ENCODE measurements at places on chromosomes 12 and 14.
A peak's percentile ranks its signal among the peaks of the same experiment; 100 is the strongest.

GRCh38 chr12:95918194-95918993, 24.0 kb downstream of the CCDC38 start:
- no peaks in the 10 kb centered on the region for H3K4me1 ChIP-seq
- H3K27ac ChIP-seq = no peak overlapping the region
- no peak for DNase-seq

- H3K27ac ChIP-seq = no peak overlapping the region
- peaks cover 3% of the 10 kb centered on the region for H3K4me1 ChIP-seq
- DNase-seq = no peak
- H3K4me3 ChIP-seq = no peak overlapping the region
Measured at GRCh38 chr14:64848239-64848638, 31.5 kb downstream of the SPTB start.

- H3K27ac ChIP-seq = no peak overlapping the region
- no peaks in the 10 kb centered on the region for H3K27me3 ChIP-seq
- H3K4me1 ChIP-seq = no peaks in the 10 kb centered on the region
- H3K4me3 ChIP-seq = no peak overlapping the region
Measured at GRCh38 chr14:102008891-102009290, 44.5 kb downstream of the DYNC1H1 start.

- no peaks in the 10 kb centered on the region for H3K36me3 ChIP-seq
- DNase-seq = no peak
- peaks cover 4% of the 10 kb centered on the region for H3K4me1 ChIP-seq
- H3K27ac ChIP-seq = no peak overlapping the region
- H3K4me3 ChIP-seq = no peak overlapping the region
- H3K27me3 ChIP-seq = peaks cover 51% of the 10 kb centered on the region
Measured at GRCh38 chr14:23366426-23366921, 1.5 kb upstream of the EFS start.

DNA sequence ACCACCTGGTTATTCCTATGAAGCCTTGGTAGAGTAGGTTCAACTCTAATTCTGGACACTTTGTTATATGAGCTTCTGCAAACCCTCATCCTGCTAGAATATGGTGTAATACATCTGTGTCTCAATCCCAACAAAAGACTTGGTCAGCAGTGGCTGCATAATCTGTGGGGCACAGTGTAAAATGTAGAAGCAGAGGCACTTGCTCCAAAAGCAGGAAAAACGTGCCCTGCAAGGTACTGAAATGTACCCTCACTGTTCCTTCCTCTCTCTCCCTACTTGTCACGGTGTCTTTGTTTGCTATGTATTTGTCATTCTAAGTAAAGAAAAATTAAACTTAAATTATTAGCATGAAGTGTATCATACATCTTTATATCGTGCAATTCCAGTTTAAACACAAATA, 267.9 kb downstream of the BCL11B start:
- H3K36me3 ChIP-seq = no peaks in the 10 kb centered on the region
- H3K27ac ChIP-seq = no peak overlapping the region
- H3K27me3 ChIP-seq = no peaks in the 10 kb centered on the region
- no peaks in the 10 kb centered on the region for H3K4me1 ChIP-seq

- H3K27me3 ChIP-seq = no peaks in the 10 kb centered on the region
- H3K4me3 ChIP-seq = no peak overlapping the region
- H3K36me3 ChIP-seq = no peaks in the 10 kb centered on the region
- H3K27ac ChIP-seq = no peak overlapping the region
Measured at GRCh38 chr14:78417532-78417931, 247.4 kb downstream of the NRXN3 start.

DNA sequence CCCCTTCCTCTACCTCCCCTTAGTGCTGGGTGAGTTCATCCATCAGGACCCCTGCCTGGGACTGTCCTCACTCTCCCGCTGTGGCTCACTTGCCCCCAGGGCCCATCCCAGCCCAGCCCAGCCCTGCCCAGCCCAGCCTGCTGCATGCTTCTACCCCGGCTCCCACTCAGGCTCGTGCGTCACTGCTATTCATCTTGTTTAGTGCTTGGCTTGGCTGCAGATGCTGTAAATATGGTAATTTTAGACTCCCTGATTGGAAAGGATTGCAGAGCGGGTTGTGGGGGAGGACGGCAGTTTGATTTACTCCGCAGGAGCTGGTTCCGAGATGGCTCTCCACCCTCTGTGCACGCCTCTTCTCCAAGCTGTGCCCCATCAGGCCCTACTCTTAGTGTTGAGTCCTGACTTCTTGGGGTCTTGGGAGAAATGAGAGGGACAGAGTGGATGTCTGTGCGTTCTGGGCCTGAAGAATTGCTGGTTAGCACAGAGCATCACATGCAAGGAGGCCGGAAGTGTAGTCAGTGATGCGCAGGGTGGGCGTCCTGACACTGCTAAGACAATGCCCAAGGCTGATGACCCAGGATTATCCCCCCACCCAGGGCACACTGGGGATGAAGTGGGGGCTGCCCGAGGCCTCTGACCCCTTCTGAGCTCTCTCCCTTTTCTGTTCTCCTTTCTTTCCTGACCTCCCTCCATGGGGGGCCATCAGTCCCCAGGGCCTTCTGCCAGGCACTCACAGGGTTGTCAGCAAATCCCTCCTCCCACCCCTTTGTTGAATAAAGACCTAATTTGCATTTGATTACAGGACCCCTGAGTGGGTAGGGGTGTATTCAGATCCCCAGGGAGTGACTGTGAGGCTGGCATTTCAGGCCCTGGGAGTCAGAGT, 244.4 kb downstream of the ZFP36L1 start:
- H3K27me3 ChIP-seq = peaks cover 1% of the 10 kb centered on the region
- no peak overlapping the region for H3K27ac ChIP-seq
- H3K4me1 ChIP-seq = peaks cover 4% of the 10 kb centered on the region
- H3K4me3 ChIP-seq = no peak overlapping the region

- peaks cover 3% of the 10 kb centered on the region for H3K4me1 ChIP-seq
- H3K27me3 ChIP-seq = peaks cover 36% of the 10 kb centered on the region
- no peak overlapping the region for H3K27ac ChIP-seq
- H3K4me3 ChIP-seq = no peak overlapping the region
- no peaks in the 10 kb centered on the region for H3K36me3 ChIP-seq
- no peak for DNase-seq
Measured at GRCh38 chr12:12896260-12896659, 4.9 kb downstream of the GPRC5A start.

GRCh38 chr12:6735448-6736191, 11.8 kb downstream of the COPS7A start:
- peak overlapping the region; percentile 11 for H3K27ac ChIP-seq
- H3K4me1 ChIP-seq = peaks cover 8% of the 10 kb centered on the region
- H3K27me3 ChIP-seq = no peaks in the 10 kb centered on the region
- DNase-seq = peak; percentile 55

DNA sequence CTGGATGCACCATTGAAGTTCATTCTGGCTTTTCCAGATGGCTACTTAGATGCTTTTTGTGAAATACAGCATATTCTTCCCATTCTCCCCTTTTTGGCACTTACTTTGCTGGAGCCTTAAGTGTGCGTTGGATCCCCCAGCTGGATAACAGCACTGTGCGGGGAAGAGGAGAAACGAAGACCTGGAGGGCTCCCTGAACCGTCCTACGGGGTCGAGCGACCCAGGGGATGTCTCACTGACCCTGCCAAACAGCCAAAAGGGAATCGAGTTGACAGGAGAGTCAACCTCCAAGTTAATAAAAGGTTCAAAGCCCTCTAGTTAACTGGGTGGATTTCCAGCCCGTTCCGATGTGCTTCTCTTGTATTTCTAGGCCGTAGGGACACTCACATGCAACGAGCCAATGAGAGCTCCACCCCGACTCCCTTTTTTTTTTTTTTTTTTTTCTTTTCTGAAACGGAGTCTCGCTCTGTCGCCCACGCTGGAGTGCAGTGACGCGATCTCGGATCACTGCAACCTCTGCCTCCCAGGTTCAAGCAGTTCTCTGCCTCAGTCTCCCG, 1.0 kb upstream of the CAMKK2 start:
- no peak for DNase-seq
- H3K27me3 ChIP-seq = peaks cover 2% of the 10 kb centered on the region
- peak overlapping the region; percentile 91 for H3K4me3 ChIP-seq

DNA sequence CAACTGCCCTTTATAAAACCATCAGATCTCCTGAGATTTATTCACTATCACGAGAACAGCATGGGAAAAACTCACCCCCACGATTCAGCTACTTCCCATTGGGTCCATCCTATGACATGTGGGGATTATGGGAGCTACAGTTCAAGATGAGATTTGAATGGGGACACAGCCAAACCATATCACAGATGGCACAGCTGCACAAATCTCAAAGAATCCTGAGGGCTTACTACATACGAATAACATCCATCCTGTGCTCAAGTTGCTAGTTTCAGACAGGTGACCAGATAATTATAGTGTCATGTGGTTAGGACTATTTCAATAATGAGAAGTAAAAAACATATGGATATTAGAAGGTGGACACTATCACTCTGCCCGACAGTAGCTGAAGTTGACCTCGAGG, 211.2 kb downstream of the NUAK1 start:
- no peaks in the 10 kb centered on the region for H3K4me1 ChIP-seq
- H3K27me3 ChIP-seq = no peaks in the 10 kb centered on the region
- DNase-seq = no peak
- H3K27ac ChIP-seq = no peak overlapping the region
- H3K4me3 ChIP-seq = no peak overlapping the region
- H3K36me3 ChIP-seq = no peaks in the 10 kb centered on the region

GRCh38 chr14:89040460-89041256, 216.2 kb downstream of the TTC8 start:
- peak; percentile 88 for DNase-seq
- no peak overlapping the region for H3K27ac ChIP-seq
- peaks cover 14% of the 10 kb centered on the region for H3K27me3 ChIP-seq
- peaks cover 6% of the 10 kb centered on the region for H3K4me1 ChIP-seq
- H3K4me3 ChIP-seq = peak overlapping the region; percentile 79

- no peak for DNase-seq
- no peak overlapping the region for H3K4me3 ChIP-seq
- H3K4me1 ChIP-seq = no peaks in the 10 kb centered on the region
- H3K36me3 ChIP-seq = no peaks in the 10 kb centered on the region
- no peak overlapping the region for H3K27ac ChIP-seq
Measured at GRCh38 chr12:128684352-128684751, 139.4 kb downstream of the SLC15A4 start.

DNA sequence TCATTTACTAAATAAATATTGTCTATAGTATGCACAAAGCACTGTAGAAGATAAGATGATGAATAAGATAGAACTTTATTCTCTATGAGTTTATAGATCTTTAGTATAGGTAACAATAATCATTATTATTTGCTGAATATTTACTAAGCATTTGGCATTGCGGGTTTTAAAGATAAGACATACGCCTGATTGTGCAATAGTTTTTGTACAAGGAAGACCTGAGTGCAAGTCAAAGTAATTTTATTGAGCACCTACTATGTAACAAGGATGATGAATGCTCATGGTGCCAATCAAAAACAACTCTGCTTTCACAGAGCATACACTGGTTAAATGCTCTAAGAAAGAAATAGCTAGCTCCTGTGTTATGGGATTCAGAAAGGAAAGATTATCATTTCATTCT, 1461.7 kb upstream of the FLRT2 start:
- no peaks in the 10 kb centered on the region for H3K4me1 ChIP-seq
- H3K27ac ChIP-seq = no peak overlapping the region
- no peak for DNase-seq
- no peak overlapping the region for H3K4me3 ChIP-seq
- no peaks in the 10 kb centered on the region for H3K27me3 ChIP-seq

GRCh38 chr14:55454264-55455002, 14.0 kb upstream of the TBPL2 start:
- H3K4me1 ChIP-seq = peaks cover 2% of the 10 kb centered on the region
- no peak for DNase-seq
- no peaks in the 10 kb centered on the region for H3K36me3 ChIP-seq
- no peak overlapping the region for H3K27ac ChIP-seq
- H3K27me3 ChIP-seq = peaks cover 3% of the 10 kb centered on the region
- H3K4me3 ChIP-seq = no peak overlapping the region

DNA sequence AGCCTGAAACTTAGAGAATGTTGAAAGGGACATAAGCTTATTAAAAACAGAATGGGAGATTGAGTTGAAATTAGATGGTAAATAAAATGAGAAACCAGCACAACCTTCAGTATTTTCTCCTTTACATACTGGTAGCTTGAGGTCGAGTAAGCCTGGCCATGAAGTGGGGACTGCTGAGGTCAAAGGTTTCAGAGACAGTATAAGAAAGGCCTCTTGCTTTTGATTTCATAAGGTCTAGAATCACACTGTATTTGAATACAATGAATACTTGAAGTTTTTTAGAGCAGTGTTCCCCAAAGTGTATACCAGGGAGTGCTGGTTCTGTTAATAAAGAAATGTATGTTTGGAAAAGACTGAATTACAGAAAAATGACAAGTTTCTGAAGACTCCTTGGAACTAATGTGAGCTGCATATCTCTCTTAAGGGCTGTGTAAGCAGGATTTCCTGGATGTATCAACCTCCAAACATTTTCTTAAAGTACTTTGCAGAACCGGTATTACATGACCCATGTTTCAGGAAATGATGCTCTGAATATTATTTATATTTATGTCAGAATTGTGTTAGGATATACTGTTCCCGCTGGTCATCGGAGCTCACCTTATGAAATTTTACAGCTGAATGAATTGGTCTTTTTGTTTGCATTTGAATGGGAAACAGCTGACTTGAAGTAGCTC, 85.0 kb downstream of the AKAP6 start:
- peaks cover 7% of the 10 kb centered on the region for H3K27me3 ChIP-seq
- H3K27ac ChIP-seq = no peak overlapping the region
- no peak overlapping the region for H3K4me3 ChIP-seq
- no peaks in the 10 kb centered on the region for H3K4me1 ChIP-seq

DNA sequence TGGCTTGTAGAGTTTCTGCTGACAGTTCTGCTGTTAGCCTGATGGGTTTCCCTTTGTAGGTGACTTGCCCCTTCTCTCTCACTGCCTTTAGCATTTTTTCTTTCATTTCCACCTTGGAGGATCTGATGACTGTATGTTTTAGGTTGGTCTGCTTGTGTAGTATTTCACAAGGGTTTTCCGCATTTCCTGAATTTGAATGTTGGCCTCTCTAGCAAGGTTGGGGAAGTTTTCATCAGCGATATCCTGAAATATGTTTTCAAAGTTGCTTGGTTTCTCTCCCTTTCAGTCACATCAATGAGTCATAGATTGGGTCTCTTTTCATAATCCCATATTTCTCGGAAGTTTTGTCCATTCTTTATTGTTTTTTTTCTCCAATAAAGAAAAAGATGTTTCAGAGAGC, 11.4 kb downstream of the NOPCHAP1 start:
- no peaks in the 10 kb centered on the region for H3K27me3 ChIP-seq
- H3K4me1 ChIP-seq = no peaks in the 10 kb centered on the region
- no peak overlapping the region for H3K27ac ChIP-seq
- H3K4me3 ChIP-seq = no peak overlapping the region

GRCh38 chr12:78490861-78491260, 373.7 kb upstream of the SYT1 start:
- DNase-seq = no peak
- no peak overlapping the region for H3K4me3 ChIP-seq
- no peaks in the 10 kb centered on the region for H3K4me1 ChIP-seq
- H3K36me3 ChIP-seq = no peaks in the 10 kb centered on the region
- no peaks in the 10 kb centered on the region for H3K27me3 ChIP-seq

DNA sequence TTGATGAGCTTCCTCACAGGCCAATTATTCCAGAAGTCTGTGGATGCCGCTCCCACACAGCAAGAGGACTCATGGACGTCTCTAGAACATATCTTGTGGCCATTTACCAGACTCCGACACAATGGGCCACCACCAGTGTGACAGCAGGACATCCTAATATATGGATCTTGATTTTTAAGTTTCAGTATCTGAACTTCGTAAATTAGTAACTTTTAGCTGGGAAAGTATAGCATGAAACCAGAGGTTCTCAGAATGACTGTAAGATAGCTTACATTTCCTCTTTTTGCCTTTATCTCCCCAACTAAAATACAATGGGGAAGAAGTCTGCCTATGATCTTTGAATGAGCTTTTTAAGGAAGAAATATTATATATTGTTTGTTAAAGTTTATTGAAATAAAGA, 87.0 kb downstream of the DNAI7 start:
- H3K27me3 ChIP-seq = no peaks in the 10 kb centered on the region
- no peak for DNase-seq
- no peaks in the 10 kb centered on the region for H3K4me1 ChIP-seq
- no peak overlapping the region for H3K27ac ChIP-seq
- H3K4me3 ChIP-seq = no peak overlapping the region

Measured in activated naive CD8-positive, alpha-beta T cell treated with anti-CD3 and anti-CD28 coated beads, Interleukin-2, amount 10 ng/mL, durations not matched to agents 7 days and 5 days (primary cell).